LHCN-M2 (cell line): ENCODE measurements at places on chromosomes 5 and 9. TPM values are rescaled to one million over a fixed set of nuclear protein-coding genes. Genes with fewer than 3 reads are reported as not detected.
A peak's percentile ranks its signal among the peaks of the same experiment; 100 is the strongest.

The TMOD1 gene
- not detected in 2 replicates for total RNA-seq

The SAXO1 gene
- 0.06 TPM in 1 of 2 replicates, not detected in the other for total RNA-seq

- DNase-seq = no peak
These were observed 96.1 kb downstream of the TMEM232 start for GRCh38 chr5:110630350-110630749.

GRCh38 chr9:117160254-117160653, 254.6 kb downstream of the ASTN2 start:
- peak; percentile 2 for DNase-seq

DNA sequence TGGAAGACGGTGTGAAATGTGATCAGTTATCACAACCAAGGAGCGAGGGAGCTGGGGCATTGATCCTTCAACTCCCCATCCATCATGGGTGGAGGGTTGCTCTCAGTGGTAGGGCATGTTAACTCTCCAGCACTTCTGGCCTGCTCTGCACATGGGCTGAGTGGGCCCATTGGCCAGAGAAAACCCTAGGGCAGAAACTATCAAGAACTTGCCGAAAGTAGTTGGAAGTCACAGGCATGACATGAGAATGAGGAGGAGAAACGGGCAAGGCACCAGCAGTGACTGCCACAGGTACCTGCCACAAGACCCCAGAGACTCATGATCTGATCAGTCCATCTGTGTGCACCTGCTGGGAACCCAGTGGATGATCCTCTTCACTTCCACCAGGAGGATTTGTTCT, 50.9 kb upstream of the CXCL14 start:
- DNase-seq = no peak

DNA sequence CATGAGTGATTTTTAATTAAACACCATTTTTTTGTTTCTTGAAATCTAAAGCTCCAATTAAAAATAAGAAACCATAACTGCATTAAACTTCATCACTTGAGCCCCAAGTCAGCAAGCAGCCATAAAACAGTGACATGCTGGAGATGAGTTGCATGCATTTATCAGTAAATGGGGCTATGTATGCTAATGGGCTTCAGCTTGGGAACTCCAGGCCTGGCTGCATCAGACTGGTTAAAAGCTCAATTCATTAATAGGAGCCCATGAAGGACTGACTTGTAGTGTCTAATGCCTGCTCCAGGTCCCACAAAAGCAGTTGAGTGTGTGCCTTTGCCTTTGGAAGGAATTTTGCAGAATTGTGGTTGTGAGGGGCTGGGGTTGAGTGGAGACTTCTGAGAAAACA, 33.6 kb upstream of the GPR151 start:
- DNase-seq = no peak
